ENCODE measurements at places on chromosomes 7 and 10.

GRCh38 chr10:96074776-96075175 is 31.4 kb downstream of the CCNJ start:
- no peak for DNase-seq

DNA sequence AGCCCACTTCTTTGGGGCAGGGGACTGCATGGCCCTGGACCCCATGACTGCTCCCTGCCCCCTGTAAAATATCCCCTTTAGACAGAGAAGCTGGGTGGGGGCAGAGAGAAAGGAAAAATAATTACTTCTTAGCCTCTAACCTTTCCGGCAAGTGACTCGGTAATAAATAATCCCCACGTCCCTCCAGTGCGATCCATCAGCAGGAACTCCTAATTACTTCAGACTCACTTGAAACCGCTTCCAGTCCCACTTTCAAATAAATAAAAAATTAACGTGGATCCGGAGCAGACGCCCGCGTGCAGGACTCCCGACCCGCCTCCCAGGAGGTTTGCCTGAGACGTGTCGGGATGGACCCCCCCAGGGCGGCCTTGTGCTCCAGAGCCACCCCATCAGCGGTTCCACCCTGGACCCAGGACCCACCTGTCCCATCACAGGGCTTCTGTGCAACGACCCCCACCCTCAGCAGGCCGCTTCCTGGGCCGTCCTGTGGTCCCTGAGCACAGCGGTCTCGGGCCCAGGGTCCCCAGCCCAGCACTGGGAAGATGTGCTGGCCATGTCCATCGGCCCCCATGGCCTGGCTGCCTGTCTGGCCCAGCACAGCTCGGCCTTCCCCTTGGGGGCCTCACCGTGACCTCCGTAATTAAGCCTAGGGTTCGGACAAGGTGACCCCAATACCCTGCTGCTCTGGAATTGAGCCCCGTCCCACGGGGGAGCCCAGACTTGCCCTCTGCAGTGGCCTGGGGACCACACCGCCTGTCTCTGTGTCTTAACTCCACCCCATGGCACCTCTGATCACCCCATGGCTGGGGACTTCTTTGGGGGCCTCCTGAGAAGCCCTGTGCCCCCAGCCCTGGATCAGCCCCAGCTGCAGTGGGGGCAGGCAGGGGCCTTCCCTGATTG is 108.0 kb downstream of the UNCX start:
- no peak for DNase-seq

DNA sequence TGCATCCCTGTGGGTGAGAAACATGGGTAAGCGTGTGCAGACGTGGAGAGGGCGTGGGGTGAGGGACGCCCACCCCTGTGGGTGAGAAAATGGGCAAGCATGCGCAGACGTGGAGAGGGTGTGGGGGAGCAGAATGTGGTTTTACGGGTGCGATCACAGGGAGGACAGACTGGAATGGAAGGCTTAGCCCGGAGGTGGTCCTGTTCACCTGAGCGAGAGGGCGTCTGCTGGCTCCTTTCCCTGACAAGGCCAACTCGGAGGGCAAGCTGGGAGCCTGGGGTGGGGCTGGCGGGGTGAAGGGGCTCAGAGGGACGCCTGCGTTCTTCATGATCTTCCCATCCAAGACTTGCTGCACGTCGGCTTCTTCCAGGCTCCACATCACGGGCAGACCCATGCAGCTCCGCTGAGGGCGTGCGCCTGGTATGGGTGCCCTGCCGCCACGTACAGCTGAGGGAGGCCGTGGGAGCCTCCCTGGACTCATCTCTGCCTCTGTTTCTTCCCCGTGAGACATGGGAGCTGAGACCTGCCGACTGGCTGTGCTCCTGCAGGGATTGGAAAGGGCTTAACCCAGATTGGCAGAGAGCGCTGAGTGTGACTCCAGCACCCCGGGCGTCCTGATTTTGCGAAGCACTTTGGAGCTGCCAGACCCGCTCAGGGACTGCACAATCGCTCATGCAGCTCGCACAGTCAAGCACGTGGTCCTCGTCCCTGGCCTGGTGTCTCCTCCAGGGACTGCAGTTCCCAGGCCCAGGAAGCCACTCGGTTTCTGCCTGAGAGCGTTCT is 74.3 kb upstream of the SHH start:
- DNase-seq: no peak

DNA sequence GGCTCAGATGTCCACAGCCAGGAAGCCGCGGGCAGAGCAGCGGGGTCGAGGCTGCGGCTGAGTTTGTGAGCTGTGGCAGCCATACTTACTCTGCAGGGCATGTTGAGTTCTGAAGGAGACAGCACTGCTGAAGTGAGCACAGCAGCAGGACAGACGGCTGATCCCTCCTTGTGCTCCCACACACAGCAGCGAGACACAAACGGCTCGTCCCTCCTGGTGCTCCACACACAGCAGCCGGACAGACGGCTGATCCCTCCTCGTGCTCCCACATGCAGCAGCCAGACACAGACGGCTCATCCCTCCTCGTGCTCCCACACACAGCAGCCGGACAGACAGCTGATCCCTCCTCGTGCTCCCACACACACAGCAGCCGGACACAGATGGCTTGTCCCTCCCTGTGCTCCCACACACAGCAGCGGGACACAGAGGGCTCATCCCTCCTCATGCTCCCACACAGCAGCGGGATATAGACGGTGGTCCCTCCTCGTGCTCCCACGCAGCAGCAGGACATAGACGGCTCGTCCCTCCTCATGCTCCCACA is 305.1 kb downstream of the PTPRN2 start:
- DNase-seq: no peak

- no peak for DNase-seq
These were observed 3.7 kb upstream of the SLC16A9 start for GRCh38 chr10:59713196-59713821.

DNA sequence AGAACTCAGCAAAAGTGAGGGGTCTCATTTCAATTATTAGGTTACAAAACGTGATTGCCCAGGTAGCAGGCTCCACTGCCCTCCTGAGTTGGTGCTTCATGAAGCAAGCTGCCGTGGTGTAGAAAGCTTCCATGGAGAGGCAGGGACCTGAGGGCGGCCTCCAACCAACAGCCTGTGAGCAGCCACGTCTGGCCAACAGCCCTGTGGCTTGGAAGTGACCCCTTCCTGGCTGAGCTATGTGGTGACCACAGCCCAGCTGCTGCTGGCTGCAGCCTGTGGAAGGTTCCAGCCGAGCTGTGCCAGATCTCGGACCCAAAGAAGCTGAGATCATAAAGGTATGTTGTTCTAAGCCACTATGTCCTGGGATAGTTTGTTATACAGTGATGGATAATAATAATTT is 122.5 kb upstream of the KLF6 start:
- no peak for DNase-seq

GRCh38 chr7:100221231-100221718 is 1.5 kb downstream of the PVRIG start:
- no peak for DNase-seq
